ENCODE measurements at places on chromosomes 1 and 21.

DNA sequence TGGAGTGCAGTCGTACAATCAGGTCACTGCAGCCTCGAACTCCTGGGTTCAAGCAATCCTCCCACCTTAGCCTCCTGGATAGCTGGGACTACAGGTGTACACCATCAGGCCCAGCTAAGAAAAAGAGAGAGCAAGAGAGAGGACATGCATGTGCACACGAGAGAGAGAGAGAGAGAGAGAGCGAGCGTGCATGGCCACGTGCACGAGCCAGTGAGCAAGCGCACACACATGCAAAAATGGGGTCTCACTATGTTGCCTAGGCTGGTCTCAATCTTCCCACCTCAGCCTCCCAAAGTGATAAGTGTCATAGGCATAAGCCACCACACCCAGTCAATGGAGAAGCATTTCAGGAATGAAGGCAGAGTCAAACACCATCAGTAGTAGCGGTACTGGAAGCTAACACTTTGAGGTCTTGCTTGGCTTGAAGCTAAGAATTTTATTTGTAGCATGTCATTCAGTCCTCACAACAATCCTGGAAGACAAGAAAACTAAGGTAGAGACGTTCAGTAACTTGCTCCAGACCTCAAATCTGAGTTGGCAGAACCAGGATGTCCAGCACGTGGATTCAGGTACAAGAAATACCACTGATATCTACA lies 14.5 kb downstream of the GNB1 start:
- DNase-seq = no peak

GRCh38 chr1:12067900-12068821 lies 5.1 kb downstream of the TNFRSF8 start:
- DNase-seq = peak; percentile 56

DNA sequence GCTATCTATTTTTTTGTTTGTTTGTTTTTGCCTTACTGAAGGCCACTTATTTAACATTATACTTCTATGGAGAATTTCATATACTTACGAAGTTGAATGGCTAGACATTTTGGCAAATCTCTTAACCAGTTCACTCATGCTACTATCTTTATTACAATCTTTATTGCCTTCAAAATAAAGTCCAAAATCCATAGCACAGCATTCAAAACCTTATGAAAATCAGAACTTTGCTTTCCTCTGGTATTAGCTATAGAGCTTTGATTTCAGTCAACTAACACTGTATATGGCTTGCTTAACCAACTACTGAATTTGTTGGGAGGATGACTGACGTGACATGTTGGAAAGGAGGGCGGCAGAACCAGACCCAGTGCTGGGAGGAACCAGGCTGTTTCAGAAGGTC lies 571.1 kb downstream of the LMO4 start:
- DNase-seq = no peak

GRCh38 chr1:47519491-47519890 lies 81.6 kb downstream of the FOXD2 start:
- DNase-seq = no peak

DNA sequence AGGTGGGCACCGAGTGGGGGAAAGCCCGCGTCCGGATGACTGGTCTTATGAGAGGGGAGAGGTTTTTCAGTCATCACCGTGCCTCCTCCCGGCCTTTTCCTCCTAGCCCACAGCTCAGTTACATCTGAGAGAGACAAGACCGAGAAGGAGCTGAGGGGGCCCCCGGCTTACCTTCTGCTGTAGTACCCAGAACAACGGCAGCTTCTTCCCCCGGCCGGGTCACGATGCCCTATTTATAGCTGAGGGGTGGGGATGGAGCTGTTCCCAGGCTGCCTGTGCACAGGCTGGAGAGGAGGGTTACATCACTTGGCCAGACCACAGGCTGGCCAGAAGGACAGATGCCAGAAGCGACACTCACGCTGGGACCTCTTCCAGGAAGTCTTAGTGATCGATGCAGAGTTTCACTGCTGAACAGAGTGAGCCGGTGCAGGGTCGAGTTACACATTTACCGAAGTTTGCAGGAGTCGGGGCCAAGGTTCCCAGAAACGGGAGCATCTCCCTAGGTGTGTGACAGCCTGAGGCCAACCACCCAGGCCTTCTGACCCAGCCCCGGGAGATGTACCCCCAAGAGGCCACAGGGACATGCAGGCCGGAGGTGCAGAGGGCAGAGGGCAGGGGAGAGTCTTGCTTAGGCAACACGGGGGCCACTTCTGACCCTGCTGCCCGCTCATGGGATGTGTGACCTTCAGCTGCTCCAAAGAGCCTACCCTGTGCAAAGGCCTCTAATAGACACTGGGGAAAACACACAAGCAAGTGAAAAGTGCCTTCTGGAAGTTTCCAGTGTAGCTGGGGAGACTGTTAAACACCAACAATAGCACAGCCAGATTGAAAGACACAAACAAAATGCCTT lies at the start of gene AGT:
AGT (minus strand) TSS at position 208 of the 850 bp plus-strand sequence. CDS start 3,299 bp downstream, outside the sequence.
- DNase-seq = no peak

- DNase-seq = no peak
Observed at GRCh38 chr1:39086386-39086785, 60.2 kb downstream of the NDUFS5 start.

DNA sequence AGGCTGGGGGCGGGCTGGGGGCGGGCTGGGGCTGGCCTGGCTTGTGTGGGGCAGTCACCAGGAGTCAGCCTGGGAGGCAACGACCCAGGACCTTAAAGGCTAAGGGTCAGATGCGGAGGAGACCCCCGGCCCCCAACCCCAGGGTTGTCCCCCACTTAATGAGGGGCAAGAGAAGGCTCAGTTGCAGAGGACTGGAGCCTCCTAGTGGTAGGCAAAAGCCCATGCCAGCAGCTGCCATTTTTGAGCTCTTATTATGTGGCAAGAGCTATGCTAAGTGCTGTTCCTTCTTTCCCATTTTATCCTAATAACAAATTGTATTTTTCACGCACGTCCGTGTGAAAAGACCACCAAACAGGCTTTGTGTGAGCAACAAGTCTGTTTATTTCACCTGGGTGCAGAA lies 8.0 kb downstream of the KIAA1614 start:
- no peak for DNase-seq

DNA sequence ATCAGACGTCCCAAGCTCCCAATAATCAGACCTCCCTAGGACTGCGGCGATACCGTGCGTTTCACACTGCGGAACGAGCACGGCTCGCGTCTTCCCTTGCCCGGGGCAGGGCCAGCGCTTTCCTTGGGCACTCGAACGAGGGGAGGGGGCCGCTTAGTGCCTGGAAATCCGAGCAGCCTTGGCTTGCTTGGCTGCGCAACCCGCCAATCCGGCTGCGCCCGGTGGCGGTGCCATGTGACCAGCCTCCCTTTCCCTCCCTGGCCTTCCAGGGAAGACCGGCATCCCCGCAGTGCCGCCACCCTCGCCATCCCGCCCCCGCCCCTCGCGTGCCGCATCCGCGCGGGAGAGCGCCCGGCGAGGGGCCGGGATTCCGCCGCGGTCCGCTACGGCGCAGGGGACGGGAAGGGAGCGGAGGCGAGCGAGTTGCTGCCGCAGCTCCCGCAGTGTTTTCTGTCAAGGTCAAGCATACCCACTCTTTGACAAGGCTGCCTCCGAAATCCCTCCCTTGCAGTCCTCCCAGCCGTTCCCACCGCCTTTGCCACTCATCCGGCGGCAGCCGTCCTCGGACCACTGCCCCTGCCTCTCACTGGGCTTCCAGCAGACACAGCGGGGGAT lies 8.3 kb upstream of the RNF19B start:
- no peak for DNase-seq

- no peak for DNase-seq
Observed at GRCh38 chr1:167454304-167454893, 63.9 kb downstream of the CD247 start.

DNA sequence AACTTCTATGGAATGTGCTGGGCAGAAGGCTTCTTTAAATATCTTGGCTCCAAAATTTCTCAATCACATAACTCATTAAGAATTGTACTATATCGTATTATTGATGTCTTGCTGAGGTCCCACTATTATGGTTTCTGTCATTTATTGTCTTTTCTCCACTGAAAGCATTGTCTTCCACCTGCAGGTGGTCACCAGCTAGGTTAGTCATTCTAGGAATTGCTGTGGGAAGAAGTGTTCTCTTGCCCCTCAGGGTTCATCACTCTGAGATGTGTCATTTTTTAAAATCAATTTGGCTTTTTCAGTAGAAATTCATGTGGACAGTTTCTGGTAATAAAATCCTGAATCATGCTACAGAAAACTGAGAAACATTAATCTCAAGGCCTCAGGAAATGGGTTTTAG lies 66.1 kb downstream of the NCAM2 start:
- DNase-seq = no peak

GRCh38 chr1:246092136-246092535 lies 414.9 kb downstream of the SMYD3 start:
- DNase-seq = no peak

DNA sequence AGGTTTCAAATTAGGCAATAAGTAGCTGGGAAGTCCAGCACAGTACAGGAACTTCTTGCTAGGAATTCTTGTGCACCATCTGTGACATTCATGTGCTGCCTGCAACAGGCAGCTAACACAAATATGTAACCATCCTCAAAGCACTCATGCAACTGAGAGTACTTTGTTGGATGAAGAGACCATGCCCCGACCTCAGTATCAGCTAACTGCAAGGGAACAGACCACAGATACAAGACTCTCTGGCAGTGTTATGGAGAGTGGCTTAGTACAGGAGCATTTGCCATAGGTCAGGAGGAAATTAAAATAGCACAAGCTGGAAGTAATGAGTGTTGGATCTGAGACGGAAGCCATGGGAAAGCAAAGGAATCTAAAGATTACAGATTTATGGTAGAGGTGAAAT lies 123.6 kb downstream of the LRRC53 start:
- no peak for DNase-seq

- no peak for DNase-seq
Observed at GRCh38 chr1:164765992-164766720, 207.2 kb downstream of the PBX1 start.

GRCh38 chr1:92786111-92786901 lies 1.4 kb upstream of the EVI5 start:
- DNase-seq = no peak

- no peak for DNase-seq
Observed at GRCh38 chr1:195188821-195189220, 1419.4 kb downstream of the KCNT2 start.

DNA sequence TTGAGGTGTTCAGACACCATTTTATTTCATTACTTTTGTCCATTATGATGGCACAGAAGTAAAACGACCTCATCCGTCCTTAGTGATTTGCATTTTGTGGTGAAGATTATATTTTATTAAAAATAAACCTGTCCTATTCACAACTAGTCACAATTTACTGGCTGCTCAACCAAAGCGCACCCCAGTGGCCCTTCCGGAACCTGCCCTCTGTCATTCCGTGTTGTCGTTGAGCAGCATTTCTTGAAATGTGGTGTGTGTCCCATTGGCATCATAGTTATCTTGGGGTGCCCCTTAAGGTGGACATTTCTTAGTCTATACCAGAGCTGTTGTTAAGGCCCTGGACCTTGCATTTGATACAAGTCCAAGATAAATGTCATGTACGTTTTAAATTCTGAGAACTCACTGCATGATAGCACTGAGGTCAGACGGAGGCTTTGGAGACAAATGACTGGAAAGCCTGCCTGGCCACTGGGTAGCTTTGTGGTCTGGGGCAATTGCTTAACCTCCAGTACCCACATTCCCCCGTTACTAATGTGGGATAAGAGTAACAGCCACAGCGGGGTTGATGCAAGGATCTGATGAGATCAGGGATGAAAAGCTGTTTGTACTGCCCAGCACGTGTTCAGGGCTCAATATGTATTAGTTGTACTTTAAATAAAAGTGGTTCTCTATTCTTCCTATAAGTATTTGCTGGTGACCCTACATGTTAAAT lies 36.2 kb downstream of the BACH1 start:
- DNase-seq = no peak

DNA sequence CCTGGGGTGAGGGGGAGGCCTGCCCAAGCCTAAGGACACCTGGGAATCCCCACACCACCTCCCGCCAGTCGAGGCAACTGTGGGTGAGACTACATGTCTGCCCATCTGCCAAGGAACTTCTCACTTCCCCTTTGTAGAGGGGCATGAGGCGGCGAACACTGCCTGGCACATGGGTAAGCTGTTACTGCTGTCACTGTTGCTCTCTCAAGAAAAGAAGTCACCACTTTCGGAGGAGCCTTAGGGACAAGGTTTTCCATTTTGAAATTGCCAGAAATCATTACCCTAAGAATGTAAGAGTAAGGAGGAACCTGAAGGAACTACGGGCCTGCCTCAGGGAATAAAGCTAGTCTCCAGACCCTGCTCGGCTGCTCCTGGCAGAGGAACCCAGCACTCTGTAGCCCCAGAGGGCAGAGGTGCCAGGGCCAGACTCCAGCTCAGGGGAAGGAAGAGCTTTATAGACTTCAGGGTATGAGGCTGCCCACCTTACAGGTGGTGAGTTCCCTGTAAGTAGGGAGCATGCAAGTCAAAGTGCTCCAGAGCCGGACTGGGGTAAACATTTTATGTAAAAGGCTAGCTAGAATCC lies 23.3 kb downstream of the SLC2A1 start:
- no peak for DNase-seq

DNA sequence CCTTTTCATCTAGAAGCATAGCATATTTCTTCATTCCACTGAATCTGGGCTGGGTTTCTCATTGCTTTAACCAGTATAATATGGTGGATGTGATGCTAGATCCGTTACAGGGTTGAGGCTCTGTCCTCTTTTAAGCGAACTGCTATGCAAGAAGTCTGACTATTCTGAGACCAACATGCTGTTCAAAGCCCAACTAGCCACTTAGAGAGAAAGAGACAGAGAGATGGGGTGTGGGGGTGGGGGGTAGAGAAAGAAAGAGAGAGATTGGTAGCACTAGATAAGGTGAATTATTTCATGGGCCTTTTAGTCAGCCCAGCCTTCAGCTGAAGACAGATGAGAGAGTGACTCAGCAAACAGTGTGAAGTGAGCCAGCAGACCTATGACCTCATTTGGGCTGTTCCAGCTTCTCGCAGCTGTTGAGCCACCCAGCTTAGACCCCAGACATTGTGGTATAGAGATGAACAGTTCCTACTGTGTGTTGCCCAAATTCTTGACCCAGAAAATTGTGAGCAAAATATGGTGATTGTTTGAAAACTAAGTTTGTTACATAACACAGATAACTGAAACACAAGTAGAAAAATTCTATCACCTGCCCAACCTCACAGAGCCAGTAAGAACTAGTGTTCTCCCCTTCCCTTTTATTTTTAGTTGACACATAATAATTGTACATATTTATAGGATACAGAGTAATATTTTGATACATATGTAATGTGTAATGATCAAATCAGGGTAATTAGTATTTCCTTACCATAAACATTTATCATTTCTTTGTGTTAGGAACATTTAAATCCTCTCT lies 40.7 kb upstream of the PRKACB start:
- DNase-seq = no peak

- DNase-seq = no peak
Observed at GRCh38 chr1:189662190-189662589, 815.5 kb downstream of the BRINP3 start.

GRCh38 chr1:101453844-101454243 lies 217.0 kb downstream of the S1PR1 start:
- no peak for DNase-seq

GRCh38 chr1:44071461-44071860 lies 40.2 kb upstream of the SLC6A9 start:
- no peak for DNase-seq

- no peak for DNase-seq
Observed at GRCh38 chr1:57860325-57860724, 436.5 kb upstream of the DAB1 start.

GRCh38 chr1:186869526-186870228 lies 40.9 kb downstream of the PLA2G4A start:
- DNase-seq = no peak

GRCh38 chr1:91751275-91751674 lies 134.7 kb downstream of the TGFBR3 start:
- no peak for DNase-seq

All from stimulated activated CD4-positive, alpha-beta T cell treated with anti-CD3 and anti-CD28 coated beads, Interleukin-4, amount 100 ng/mL, for 1 hour (primary cell).